ENCODE measurements at places on chromosomes 1 and 21.
A peak's percentile ranks its signal among the peaks of the same experiment; 100 is the strongest.

DNA sequence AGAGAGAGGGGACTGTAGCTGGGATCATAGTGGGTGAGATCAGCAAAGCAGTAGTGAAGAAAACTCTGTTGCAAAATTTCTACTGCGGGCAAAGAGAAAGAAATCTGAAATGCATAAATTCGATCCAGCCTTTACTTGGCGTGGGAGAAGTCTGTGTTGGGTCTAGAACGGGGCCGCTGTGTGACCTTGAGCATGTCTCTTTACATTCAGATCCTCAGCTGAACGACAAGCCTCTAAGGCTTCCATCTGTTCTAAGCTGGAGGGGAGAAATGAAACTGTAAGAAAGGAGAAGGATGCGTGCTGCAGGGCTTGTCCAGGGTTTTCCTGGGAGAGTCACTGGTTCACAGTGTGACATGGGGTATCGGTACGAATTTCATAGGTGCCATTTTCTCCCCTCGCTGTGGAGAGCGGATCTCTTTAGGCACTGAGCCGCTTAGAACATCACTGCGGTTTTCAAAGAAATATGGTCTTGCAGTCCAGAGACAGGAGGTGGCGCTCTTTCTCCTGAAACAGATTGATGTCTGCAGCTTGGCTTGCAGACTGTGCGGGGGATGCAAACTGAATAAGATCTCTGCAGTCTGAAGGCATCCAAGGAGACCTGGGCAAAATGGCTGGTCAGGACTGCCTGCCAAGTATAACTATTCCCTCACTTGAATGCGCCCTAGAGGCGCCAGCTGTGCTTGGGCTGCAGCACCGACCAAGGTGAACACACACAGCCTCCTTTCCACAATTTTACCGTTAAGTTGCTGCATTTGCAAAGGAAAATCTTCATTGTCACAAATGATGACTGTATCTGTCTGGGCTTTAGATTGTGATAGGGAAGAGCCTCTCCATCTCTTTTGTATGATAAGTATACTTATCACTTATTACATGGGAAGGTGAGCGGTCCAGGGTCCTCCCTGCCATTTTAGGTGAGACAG, 104.1 kb downstream of the XCL2 start:
- H3K27me3 ChIP-seq = peaks cover 3% of the 10 kb centered on the region
- peak; percentile 75 for DNase-seq
- peaks cover 8% of the 10 kb centered on the region for H3K4me1 ChIP-seq
- no peaks in the 10 kb centered on the region for H3K36me3 ChIP-seq

GRCh38 chr21:45873866-45874265, 107.7 kb upstream of the COL6A1 start:
- H3K27ac ChIP-seq = no peak overlapping the region
- DNase-seq = no peak
- peaks cover 24% of the 10 kb centered on the region for H3K4me1 ChIP-seq
- H3K4me3 ChIP-seq = no peak overlapping the region
- H3K27me3 ChIP-seq = peaks cover 21% of the 10 kb centered on the region

DNA sequence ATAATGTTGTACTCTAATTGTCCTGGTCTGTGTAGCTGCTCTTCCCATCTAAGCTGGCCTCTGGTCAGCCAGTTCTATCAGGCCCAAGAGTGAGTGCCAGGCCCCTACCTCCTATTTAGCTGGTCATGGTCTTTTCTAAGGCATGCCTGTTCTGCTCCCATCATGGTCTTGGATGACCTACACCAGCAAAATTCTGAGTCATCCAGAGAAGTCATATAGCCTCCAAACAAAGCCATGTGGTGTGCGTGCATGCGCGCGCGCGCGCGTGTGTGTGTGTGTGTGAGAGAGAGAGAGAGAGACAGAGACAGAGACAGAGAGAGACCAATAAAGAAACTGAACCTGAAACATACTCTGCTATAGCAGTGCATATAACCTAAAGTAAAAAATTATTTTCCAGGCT, 254.4 kb downstream of the BRINP2 start:
- H3K4me1 ChIP-seq = peaks cover 3% of the 10 kb centered on the region
- no peak for DNase-seq
- H3K27me3 ChIP-seq = peaks cover 27% of the 10 kb centered on the region
- no peaks in the 10 kb centered on the region for H3K36me3 ChIP-seq

GRCh38 chr1:7754234-7754633, 16.9 kb upstream of the VAMP3 start:
- H3K4me1 ChIP-seq = peaks cover 12% of the 10 kb centered on the region
- no peak overlapping the region for H3K27ac ChIP-seq
- no peaks in the 10 kb centered on the region for H3K27me3 ChIP-seq
- no peak for DNase-seq

DNA sequence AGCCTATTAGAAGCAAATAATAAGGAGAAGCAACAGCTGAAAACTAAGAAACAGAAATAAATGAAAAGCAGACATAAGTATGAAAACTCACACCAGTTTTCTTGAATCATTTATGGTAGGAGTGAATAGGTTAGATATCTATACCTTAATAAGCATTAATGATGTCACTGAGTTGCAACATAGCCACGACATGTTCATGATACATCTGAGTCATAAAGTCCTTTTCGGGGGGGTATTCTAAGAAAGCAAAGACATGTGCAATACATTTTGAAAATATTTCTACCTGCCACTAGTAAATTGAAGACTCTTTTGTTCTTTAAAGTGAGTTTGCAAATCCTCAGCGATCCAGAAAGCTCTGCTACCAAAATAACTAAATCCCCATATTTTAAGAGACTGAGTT, 7.2 kb downstream of the CD34 start:
- no peak for DNase-seq
- peaks cover 23% of the 10 kb centered on the region for H3K27me3 ChIP-seq
- no peaks in the 10 kb centered on the region for H3K36me3 ChIP-seq
- no peak overlapping the region for H3K27ac ChIP-seq

DNA sequence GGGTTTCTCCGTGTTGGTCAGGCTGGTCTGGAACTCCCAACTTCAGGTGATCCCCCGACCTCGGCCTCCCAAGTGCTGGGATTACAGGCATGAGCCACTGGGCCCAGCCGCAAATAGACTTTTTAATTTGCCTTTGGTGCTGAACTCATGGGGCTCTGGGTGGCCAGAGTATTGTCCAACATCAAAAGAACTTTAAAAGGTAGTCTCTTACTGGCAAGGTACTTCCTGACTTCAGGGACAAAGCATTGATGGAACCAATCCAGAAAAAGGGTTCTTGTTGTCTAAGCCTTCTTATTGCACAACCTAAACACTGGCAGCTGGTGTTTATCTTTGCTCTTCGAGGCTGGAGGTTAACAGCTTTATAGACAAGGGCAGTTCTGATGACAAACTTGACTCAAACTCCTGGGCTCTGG, 3.8 kb upstream of the KTI12 start:
- no peak overlapping the region for H3K4me3 ChIP-seq
- H3K36me3 ChIP-seq = peaks cover 19% of the 10 kb centered on the region
- H3K27me3 ChIP-seq = no peaks in the 10 kb centered on the region
- peaks cover 11% of the 10 kb centered on the region for H3K4me1 ChIP-seq

GRCh38 chr1:157540160-157540748, 12.1 kb downstream of the FCRL5 start:
- peaks cover 29% of the 10 kb centered on the region for H3K27me3 ChIP-seq
- no peak overlapping the region for H3K27ac ChIP-seq

GRCh38 chr1:63980740-63981407, 207.1 kb downstream of the ROR1 start:
- peak overlapping the region; percentile 21 for H3K27ac ChIP-seq
- H3K4me3 ChIP-seq = no peak overlapping the region
- DNase-seq = no peak
- H3K4me1 ChIP-seq = peaks cover 66% of the 10 kb centered on the region
- peaks cover 4% of the 10 kb centered on the region for H3K36me3 ChIP-seq

DNA sequence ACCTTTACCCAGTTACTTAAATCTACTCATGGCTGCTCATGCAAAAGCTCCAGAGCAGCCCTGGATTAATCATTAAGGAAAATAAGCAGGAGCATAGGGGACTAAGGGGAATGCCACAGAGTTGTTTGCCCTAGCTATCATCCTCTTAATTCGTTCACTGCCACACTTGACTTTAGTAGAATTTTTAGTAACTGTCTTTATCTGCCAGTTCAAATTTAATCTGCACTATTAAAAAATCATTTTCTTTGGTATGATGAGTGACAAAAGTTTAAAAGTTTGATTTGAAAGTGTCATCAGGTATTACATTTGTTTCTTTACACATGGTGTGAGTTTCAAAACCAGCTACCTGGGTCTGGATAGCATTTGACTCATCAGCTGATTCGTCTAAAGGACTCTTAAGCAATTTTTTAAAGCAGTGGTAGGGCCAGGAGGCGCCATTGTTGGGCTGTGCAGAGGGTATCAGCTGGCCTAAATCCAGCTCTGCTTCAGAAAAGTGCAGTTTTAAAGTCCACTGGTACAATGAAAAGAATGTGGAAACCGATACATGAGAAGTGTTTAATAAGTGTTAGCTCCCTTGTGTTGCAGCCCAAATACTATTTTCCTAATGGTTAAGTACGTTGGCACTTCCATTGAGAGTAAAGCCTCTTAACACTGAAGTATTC, 69.9 kb upstream of the DR1 start:
- no peak overlapping the region for H3K4me3 ChIP-seq
- no peaks in the 10 kb centered on the region for H3K27me3 ChIP-seq
- H3K36me3 ChIP-seq = peaks cover 16% of the 10 kb centered on the region
- peaks cover 3% of the 10 kb centered on the region for H3K4me1 ChIP-seq

DNA sequence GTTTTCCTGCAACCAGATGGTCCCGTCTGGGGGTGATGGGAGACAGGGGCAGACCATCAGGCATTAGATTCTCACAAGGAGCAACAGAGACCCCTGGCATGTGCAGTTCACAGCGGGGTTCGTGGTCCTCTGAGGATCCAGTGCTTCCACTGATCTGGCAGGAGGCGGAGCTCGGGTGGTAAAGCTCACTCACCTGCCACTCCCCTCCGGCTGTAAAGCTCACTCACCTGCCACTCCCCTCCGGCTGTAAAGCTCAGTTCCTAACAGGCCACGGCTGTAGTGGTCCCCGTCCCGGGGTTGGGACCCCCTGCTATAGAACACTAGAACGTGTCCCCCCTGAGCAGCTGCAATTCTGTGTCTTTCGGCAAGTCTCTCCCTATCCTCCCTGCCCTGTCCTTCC, 4.6 kb downstream of the KRTAP10-12 start:
- peak; percentile 36 for DNase-seq
- peaks cover 14% of the 10 kb centered on the region for H3K4me1 ChIP-seq
- no peak overlapping the region for H3K27ac ChIP-seq
- no peak overlapping the region for H3K4me3 ChIP-seq

DNA sequence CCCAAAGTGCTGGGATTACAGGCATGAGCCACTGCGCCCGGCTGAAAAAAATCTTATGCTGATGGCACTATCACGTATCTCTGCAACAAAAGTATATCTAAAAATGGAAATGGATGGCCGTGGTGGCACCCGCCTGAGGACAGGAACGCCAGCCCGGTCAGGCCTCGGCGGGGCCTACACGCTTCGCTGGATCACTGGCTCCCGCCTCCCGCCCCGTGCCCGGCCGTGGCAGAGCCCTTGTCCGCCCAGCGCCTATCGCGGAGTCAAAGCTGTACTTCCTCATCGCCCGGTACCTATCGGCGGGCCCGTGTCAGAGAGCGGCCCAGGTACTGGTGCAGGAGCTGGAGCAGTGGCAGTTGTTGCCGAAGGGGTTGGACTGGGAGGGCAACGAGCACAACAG, 28.8 kb upstream of the PDPN start:
- no peaks in the 10 kb centered on the region for H3K36me3 ChIP-seq
- DNase-seq = no peak
- H3K4me1 ChIP-seq = no peaks in the 10 kb centered on the region
- H3K27ac ChIP-seq = no peak overlapping the region
- peaks cover 4% of the 10 kb centered on the region for H3K27me3 ChIP-seq
- H3K4me3 ChIP-seq = no peak overlapping the region

GRCh38 chr1:11964656-11965055, 15.6 kb upstream of the MFN2 start:
- peaks cover 19% of the 10 kb centered on the region for H3K36me3 ChIP-seq
- H3K27me3 ChIP-seq = no peaks in the 10 kb centered on the region
- no peak overlapping the region for H3K27ac ChIP-seq
- H3K4me3 ChIP-seq = no peak overlapping the region
- H3K4me1 ChIP-seq = peaks cover 9% of the 10 kb centered on the region

DNA sequence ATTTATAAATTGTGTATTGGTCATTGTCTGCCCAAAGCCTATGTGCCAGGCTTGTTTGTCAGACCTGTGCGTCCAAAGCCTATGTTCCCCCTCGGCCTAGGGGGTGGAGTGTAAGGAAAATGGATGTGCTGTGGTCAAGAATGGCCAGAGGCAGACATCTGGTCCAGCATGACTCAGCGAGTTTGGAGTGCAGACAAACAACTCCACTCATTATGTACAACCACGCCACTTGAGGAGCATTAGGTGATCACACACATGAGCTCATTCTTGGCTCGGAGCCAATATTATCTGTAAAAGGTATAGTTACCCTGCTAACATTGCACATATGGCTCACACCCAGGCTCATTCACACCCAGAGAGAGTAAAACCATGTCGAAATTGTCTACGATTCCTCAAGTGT, 1047.6 kb upstream of the ADGRL4 start:
- no peak overlapping the region for H3K4me3 ChIP-seq
- H3K27me3 ChIP-seq = no peaks in the 10 kb centered on the region
- H3K36me3 ChIP-seq = no peaks in the 10 kb centered on the region
- H3K4me1 ChIP-seq = peaks cover 5% of the 10 kb centered on the region

DNA sequence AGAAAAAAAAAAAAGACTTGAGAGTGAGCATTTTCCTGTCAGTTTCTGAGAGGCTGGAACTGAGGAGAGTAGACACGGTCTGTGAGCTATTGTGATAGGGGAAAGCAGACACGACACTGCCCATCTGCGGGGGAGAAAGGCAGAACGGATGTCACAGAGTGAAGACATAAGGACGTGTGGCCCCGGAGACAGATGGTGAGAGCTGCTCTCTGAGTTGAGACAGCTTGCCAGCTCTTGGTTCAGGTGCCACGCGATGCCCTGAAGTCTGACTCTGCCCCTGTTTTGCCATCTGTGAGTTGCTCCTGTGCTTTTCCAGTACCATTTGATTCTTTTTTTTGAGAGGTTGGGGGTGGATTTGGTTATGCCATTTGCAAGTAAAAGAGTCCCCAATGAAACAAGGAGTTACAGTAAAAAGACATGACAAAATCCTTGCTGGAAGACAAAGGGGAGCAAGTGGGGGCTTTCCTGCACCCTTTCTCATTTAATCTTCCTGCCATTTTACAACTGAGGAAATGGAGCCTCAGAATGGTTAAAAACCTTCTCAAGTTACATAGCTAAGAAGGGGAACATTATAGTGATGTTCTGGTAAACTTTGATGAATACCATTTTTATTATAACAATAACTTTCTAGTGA, 128.9 kb upstream of the DNAH14 start:
- H3K27ac ChIP-seq = no peak overlapping the region

- peaks cover 4% of the 10 kb centered on the region for H3K27me3 ChIP-seq
- peaks cover 30% of the 10 kb centered on the region for H3K36me3 ChIP-seq
- peak overlapping the region; percentile 97 for H3K27ac ChIP-seq
- peak overlapping the region; percentile 96 for H3K4me3 ChIP-seq
- peaks cover 9% of the 10 kb centered on the region for H3K4me1 ChIP-seq
Measured at GRCh38 chr1:145858238-145858900, 512 bp downstream of the PIAS3 start.

DNA sequence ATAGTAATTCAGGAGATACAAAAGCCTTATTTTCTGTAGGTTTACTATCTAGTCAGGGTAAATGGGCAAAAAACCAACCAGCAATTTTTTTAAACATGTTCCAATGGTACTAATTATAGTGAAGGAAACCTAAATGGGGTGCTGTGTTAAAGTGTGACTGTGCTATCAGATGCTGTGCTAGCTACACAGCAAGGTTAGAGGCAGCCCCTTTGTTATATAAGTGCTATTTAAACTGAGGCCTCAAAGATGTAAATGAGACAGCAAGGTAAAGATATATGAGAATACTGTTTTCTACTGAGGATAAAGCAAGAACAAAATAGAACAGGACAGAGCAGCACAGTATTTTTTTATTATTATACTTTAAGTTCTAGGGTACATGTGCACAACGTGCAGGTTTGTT, 305.4 kb upstream of the RGS18 start:
- H3K36me3 ChIP-seq = no peaks in the 10 kb centered on the region
- no peaks in the 10 kb centered on the region for H3K4me1 ChIP-seq
- no peak overlapping the region for H3K27ac ChIP-seq
- DNase-seq = no peak

All from mesothelial cell of epicardium (in vitro differentiated cells).